ENCODE measurements at places on chromosomes 1 and 21.

DNA sequence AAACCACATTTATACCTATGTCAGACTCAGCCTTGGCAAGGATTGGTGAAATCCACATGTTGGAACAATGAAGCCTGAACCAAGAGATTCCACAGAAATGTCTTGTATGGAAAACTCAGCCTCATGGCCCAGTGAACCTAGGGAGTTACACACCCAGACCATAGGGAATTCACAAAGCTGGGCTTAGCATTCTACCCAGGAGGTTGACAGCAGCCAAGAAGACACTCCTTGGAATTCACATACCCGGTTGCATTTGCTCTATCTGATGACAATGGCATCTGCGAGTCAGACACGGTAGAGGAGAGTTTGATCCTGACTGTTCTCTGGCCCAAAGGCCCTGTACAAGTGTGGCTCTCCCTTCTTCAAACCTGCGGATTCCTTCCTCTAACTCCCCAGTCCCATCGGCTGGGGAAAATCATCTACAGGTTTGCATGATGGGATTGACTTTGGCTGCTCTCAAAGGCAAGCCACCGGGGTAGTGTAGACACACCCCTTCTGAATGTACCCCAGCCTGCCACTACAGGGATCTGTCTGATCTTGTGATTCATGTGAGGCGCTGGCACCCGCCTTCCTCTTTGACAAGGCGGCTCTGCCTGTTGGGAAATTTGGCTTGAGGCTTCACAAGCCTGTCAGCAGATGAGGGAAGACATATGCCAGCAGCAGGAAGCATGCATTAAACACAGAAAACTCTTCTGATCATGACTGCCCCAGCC, 297.3 kb upstream of the KAZN start:
- no peak for DNase-seq

GRCh38 chr1:91836331-91837040, 49.5 kb downstream of the TGFBR3 start:
- no peak for DNase-seq

- no peak for DNase-seq
Observed at GRCh38 chr1:172969611-172970010, 81.1 kb downstream of the TNFSF18 start.

DNA sequence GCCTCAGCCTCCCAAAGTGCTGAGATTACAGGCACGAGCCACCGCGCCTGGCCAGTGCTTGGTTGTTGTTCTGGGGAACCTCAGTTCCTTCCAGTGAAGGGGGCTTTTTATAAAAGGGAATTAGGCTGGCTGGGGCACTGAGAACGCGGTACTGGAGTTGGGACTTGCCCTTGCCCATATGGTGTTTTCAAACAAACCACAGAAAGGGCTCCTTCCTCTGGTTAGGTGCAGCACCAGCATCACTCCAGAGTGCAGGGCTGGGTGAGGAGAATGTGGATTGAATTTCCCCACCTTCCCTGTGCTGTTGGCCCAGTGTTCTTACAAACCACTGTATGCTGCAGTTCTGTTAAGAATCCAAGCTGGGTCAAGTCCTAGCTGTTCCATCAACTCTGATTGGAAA, 5.3 kb downstream of the MAN1C1 start:
- no peak for DNase-seq

DNA sequence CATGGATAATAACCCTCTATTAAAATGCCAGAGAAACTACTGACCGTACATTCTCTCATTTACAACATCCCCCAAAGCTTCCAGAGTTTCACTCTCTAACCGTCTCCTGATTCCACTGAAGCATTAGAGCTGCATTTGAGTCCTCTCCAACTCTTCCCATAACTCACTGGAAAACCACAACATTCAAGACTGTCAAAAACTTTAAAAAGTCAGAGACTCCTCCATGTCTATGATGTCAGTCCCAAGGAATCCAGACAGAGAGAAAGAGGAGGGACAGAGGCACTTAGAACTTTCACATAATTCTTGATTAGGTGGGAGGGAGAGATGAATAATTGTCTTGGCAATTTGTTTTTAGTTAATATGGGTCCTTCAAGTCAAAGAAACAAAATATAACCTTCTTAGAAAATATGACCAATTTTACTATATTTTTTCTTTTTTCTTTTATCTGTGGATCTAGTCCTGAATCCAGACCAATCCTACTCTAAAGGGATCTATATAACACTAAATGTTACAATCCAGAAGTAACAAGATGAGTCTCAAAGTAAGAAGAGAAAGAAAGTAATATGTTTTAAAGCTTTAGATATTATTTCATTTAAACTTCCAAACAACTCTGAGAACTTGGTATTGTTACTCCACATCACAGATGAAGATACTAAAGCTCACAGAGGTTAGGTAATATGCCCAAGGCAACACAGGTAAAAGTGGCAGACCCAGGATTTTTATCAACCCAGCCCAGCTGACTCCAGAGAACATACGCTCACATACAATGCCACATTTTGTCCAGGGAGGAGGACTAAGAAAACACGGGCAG, 23.8 kb downstream of the OTUD7B start:
- DNase-seq = no peak

DNA sequence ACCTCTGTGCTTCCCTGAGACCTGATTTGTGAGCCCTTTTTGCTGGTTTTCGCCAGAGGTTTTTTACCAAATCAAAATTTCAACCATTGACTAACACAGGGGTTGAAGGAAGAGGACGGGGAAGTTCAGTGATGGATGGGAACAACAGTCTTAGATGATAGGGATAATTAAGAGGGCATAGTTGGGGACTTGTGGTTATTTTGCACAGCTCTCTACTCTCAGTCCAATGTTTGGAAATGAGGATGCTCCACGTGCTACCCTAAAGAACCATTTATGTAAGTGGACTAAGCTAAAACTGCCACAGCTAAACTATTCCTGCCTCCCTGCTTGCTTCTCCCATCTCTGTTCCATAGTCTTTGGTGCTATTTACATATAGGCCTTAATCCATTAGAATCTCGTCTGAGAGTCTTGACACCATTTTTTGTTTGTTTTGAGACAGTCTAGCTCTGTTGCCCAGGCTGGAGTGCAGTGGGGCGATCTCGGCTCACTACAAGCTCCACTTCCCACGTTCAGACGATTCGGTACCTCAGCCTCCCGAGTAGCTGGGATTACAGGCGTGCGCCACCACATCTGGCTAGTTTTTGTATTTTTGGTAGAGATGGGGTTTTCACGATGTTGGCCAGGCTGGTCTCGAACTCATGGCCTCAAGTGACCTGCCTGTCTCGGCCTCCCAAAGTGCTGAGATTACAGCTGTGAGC, 684 bp upstream of the MCL1 start:
- DNase-seq = no peak

DNA sequence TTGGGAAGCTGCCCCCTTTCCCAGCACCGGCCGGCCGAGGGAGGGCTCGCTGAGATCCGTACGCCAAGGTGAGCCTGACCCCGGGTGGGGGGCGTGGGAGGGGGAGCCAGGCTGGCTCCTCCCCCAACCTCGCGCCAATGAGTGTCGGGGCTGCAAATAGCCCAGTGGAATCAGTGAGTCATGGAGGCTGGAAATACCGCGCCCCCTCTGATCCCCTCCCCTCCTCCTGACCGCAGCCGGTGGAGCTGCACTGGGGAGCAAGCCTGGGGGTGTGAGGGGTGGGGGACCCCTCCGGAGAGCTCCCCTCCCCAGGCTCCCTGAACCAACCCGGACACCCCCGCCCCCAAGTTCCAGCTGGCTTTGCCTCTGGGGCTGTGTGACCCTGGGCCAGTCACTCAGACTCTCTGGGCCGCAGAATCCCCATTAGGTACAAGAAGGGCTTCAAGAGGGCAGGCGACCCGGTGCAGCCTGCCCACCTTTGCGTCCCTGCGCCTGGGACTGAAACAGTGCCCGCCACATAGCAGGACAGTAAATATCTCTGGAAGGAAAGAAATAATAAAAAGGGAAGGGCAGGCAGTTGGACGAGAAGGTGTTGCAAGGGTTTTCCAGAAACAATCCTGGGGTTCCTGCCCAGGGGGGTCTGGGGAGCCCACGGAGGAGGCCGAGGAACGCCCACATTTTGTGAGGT, 4.5 kb downstream of the HSPB7 start:
- DNase-seq = peak; percentile 52

DNA sequence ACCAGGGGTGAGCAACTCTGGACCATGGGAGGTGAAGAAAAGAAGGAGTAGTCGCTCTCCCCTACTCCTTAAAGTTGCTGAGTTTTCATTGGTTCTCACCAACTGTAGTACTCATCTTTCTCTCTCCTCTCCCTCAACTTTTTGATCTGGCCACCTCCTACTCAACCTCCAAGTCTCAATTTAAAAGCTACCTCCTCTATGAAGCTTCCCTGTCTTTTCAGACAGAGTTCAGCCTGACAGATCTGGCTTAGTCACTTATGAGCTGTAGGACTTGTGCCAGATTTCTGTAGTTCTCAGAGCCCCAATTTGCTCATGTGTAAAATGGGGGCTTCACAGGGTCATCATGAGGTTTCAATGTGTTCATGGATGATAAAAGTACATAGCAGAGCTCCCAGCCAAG, 34.5 kb upstream of the HTR1D start:
- DNase-seq = no peak

- DNase-seq = peak; percentile 44
Observed at GRCh38 chr1:150922519-150922975, 3.6 kb upstream of the SETDB1 start.

- DNase-seq = no peak
Observed at GRCh38 chr1:210726621-210727020, 397.9 kb downstream of the HHAT start.

- DNase-seq = no peak
Observed at GRCh38 chr1:5954964-5955363, 37.3 kb downstream of the NPHP4 start.

GRCh38 chr1:41581216-41582003, 96.9 kb upstream of the EDN2 start:
- DNase-seq = no peak

- no peak for DNase-seq
Observed at GRCh38 chr1:2133879-2134215, 60.7 kb downstream of the FAAP20 start.

DNA sequence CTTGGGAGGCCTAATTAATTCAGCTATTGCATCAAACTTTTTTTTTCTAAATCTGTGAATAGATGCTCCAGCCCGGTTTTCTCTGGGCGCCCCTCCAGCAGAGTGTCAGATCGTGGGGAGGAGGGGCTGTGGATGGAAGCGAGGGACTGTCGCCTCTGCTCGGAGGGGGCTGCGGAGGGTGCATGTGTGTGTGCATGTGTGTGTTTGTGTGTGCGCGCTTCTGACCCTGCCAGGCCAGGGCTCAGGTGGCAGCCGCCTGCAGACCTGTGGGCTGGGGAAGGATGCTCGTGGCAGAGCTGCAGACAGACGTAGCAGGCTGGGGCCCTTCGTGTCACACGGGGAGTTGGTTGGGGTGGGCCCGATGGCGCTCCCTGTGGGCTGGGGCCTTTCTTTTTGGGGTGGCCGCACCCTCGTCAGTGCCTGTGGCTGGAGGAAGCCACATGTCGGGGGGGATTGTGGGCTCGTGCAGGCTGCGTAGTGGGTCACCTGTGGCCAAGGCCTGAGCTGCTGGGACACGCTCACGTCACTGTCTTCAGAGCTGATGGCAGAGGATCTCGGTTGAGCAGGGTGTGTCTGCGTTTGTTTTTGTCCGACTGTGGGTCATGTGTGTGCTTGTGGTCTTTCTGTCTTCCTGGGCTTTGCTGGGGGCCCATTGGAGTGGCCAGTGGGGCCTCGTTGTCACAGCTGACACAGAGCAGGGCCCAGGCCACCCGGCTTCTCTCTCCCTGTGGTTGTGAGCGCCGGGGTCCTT, 2.8 kb downstream of the SKI start:
- no peak for DNase-seq

GRCh38 chr21:29098156-29098555, 24.7 kb upstream of the CCT8 start:
- no peak for DNase-seq

GRCh38 chr1:85984636-85985035, 171.9 kb downstream of the COL24A1 start:
- DNase-seq = no peak

GRCh38 chr1:33515607-33516006, 43.2 kb downstream of the ZSCAN20 start:
- no peak for DNase-seq

DNA sequence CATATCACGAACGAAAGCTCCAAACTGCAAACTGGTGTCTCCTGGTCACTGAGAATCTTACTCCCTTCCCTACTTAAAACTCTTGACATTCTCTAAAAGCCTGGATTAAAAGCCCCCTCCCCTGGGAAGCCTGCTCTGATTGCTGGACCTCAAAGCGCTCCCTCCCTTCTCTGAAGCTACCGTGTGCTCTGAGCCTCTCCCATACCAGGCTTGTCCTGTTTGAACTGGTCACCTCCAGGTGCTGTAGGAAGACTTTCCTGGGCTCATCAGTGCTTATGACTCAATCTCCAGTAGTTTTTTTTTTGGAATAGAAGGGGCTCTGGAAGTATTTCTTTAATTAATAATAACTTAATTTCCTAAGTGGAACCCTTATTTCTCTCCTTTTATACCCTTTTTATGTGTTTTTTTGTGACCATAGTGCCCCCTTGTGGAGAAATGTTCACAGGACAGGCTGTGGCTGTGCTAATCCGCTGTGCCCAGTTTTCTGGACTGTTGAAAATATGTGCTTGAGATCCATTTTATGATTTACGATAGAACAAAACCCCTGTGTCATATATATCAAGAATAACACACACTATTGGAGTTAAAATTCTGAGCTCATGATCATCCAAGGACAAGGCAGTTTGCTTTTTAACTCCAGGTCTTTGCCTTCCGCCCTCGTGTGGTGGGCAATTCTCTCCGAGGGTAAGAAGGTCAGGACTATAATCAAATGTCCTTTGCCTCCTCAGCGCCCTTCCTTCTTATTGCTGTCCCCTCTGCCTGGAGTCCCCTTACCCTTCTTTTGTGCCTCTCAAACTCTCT, 16.9 kb downstream of the MTARC1 start:
- DNase-seq = no peak

- DNase-seq = no peak
Observed at GRCh38 chr21:45308194-45309068, 20.7 kb upstream of the POFUT2 start.

DNA sequence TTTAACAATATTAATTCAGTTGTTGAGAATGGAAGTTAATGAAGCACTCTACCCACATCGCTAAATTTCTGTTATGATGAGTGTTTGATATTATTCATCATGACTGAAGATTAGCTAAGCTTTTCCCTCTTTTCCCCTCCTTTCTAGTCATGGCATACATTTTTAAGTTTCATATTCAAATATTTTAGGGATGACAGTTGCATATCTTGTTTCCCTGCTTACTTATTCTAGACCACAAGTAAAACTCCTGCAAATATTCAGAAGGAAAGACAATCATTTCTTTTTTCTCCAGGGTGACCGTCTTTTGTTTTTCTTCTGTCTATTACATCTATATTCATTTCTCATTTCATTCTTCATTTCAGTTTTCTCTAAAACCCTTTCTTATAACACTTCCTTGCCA, 906.0 kb downstream of the ADGRL2 start:
- no peak for DNase-seq

- DNase-seq = no peak
Observed at GRCh38 chr1:160112357-160112756, 3.2 kb upstream of the ATP1A2 start.

Measured in activated CD4-positive, alpha-beta T cell treated with anti-CD3 and anti-CD28 coated beads, Interleukin-2, amount 50 U/mL, for 24 hours (primary cell).